Activated T-helper 2 cell treated with anti-CD3 and anti-CD28 coated beads, Interferon-gamma antibody, Interleukin-2, Interleukin-4, amounts not matched to agents 10 μg/mL and 5 μg/mL and 100 μg/mL, durations not matched to agents 14 hours and 24 hours and 36 hours (primary cell): ENCODE measurements at places on chromosomes 3 and 15.
A peak's percentile ranks its signal among the peaks of the same experiment; 100 is the strongest.

DNA sequence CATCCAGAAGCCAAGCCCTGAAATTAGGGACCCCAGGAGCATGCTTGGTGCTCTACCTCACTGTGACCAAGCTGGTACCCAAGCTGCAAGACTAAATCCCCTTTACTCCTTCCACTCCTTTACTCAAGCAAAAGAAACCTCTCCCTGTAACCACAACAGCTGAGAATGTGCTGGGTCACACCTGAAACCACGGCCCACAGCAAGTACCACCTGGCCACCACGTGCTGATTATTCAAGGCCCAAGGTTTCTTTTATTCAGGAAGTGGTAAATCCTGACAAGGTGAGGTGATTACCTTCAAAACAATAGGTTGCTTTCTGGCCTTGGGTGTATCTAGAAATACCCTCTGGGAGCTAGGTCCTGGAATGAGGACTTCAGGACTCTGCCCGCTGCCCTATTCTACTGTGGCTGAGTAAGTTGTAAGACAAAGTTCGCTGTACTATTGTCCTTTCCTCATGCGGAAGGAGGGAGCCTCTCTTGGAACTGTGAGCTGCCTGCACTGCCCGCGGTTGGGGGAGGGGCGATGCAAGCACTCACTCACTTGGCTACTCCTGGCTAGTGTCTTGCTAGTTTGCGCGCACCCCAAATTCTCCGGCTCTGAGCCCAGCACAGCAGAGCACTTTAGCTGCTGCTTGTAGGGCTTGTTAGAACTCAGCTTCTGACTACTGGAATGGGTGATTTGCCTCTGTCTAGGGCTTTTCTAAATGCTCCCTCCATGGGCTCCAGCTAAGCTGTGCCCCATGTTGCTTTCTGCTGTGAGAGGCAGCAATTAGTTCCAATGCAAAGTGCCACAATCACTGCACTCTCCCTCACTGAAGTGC lies 487.1 kb upstream of the CNTN3 start:
- DNase-seq = no peak

GRCh38 chr3:154431043-154431442 lies 1.1 kb upstream of the GPR149 start:
- no peak for DNase-seq

- no peak for DNase-seq
Measured at GRCh38 chr15:39580485-39581241, at the start of gene THBS1. Gene THBS1 (plus strand): TSS chr15:39581079. CDS start chr15:39581858, 779 bp downstream.

- DNase-seq = no peak
Measured at GRCh38 chr3:169324452-169324785, 339.1 kb downstream of the MECOM start.

DNA sequence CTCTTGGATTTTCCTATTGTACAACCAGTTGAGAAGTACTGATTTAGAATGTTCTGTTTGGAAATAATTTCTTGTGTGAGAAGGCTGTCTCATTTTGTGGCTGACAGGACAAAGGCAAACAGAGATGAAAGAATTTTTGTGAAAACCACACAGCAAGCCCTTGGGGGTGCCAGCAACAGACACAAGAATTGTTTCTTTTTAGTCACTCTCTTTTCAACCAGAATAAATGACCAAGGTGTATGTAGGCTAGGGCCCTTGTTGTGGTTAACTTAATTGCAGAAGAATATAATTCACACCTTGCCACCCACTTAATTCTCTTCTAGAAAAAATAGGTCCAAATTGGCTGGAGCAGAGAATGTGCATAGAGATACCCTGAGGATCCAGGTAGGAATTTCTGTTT lies 329.4 kb upstream of the TBC1D5 start:
- no peak for DNase-seq

- DNase-seq = no peak
Measured at GRCh38 chr15:80698676-80699075, 3.6 kb downstream of the ABHD17C start.

GRCh38 chr15:95162967-95163531 lies 931.7 kb downstream of the MCTP2 start:
- DNase-seq = no peak

DNA sequence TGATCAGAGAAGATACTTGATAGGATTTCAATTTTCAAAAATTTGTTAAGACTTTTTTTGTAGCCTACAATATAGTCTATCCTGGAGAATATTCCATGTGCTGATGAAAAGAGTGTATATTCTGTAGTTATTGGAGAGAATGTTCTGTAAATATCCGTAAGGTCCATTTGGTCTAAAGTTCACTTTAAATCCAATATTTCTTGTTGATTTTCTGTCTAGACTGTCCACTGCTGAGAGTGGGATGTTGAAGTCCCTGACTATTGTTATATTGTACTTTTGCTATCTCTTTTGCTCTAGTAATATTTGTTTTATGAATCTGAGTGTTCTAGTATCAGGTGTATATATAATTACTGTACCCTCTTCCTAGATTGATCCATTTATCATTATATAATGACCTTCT lies 406.2 kb upstream of the CNTN4 start:
- no peak for DNase-seq

DNA sequence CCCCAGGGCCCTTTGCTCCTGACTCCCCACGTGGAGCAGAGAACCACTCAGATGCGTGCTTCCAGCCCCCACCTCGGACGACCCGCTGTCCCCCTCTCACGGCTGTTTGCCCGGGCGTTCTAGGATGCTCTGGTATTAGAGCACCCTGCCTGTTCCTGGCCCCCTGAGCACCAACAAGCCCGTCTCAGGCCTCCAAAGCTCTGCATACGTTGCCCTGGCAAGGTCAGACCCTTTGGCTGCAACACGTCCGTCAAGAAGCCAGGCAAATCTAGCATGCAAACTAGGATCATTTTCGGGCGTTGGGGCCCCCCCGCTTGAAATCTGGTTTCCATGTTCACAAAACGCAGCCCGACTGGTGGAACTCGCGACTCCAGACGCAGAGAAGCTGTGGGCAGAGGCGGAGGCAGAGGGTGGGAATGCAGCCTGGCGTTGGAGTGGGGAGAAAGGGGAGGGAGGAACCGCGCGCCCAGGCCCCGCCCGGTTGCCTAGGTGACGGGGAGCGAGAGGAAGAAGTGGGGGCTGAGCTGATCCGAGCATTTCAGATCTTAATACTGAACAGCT lies 86.2 kb upstream of the PIAS1 start:
- DNase-seq = no peak

- no peak for DNase-seq
Measured at GRCh38 chr15:56887782-56888438, 30.5 kb upstream of the TCF12 start.

GRCh38 chr3:66638717-66639116 lies 137.9 kb upstream of the LRIG1 start:
- DNase-seq = no peak

- no peak for DNase-seq
Measured at GRCh38 chr15:74432968-74433591, 678 bp downstream of the SEMA7A start.

GRCh38 chr15:62593681-62594399 lies 428.8 kb upstream of the C2CD4B start:
- DNase-seq = no peak

- DNase-seq = no peak
Measured at GRCh38 chr3:24199775-24200247, 254.7 kb downstream of the NR1D2 start.

- DNase-seq = no peak
Measured at GRCh38 chr3:71759401-71759800, 5.7 kb downstream of the GPR27 start.

- no peak for DNase-seq
Measured at GRCh38 chr3:17065315-17065714, 180.6 kb downstream of the PLCL2 start.

GRCh38 chr3:79211586-79212359 lies 556.0 kb downstream of the ROBO1 start:
- no peak for DNase-seq

GRCh38 chr15:51302480-51302879 lies 35.9 kb downstream of the CYP19A1 start:
- DNase-seq = no peak

GRCh38 chr15:36734366-36734765 lies 154.9 kb downstream of the CDIN1 start:
- no peak for DNase-seq

DNA sequence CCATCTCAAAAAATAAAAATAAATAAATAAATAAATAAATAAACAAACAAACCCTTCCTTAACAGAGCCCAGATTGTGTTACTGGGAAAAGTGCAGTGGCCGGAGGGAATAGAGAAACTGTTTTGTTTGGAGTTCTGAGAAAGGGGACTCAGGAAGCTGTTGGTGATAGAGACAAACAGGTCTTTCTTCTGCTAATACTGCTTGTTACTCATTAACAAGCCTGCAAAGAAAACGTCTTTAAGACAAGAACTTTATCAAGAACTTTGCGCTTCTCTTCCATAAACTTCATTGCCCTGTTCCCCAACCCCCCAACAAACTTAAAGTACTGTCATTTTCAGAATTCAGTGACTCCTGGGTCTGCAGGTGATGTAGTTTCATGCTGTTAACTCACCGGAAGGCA lies 68.8 kb upstream of the GSK3B start:
- DNase-seq = no peak

DNA sequence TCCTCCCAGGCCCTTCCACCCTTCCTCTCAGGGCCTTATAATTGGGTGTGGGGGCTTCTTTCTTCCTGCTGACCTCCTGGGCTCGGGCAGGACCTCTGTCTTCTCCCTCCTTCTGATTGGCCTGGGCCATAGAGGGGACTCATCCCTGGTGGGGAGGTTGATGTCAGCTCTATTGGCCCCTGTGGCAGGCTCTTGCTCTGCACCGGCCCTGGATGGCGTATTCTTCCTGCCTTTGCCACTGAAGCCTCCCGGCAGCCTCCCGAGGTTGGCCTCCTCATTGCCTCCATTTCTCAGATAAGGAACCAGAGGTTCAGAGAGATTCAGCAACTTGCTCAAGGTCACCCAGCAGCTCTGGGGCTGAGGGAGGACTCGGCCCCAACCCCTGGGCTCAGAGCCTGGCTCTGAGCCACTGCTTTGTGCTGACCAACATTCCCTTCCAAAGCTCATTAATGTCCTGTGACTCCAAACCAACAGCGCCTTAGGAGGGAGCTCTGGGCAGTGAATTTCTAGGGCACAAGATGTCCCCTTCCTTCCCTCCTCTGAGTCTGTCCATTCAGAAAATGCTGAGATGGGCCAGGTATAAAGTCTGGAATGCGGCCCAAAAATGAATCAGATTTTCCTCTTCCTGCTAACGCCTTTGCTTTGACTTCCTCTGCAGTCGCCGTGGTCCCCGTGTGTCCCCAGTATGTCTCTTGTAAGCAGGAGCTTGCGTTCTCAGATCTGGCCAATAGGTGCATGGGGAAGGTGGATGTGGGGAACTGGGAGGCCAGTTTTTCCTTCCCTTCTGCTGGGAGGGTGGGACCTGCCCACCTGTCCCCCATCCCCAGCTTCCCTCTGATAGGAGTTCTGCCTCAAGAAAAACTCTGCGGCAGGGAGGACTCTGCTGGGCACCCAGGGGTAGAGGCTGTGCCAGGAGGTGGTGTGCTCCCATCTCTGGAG lies 74.2 kb downstream of the HMCES start:
- no peak for DNase-seq

DNA sequence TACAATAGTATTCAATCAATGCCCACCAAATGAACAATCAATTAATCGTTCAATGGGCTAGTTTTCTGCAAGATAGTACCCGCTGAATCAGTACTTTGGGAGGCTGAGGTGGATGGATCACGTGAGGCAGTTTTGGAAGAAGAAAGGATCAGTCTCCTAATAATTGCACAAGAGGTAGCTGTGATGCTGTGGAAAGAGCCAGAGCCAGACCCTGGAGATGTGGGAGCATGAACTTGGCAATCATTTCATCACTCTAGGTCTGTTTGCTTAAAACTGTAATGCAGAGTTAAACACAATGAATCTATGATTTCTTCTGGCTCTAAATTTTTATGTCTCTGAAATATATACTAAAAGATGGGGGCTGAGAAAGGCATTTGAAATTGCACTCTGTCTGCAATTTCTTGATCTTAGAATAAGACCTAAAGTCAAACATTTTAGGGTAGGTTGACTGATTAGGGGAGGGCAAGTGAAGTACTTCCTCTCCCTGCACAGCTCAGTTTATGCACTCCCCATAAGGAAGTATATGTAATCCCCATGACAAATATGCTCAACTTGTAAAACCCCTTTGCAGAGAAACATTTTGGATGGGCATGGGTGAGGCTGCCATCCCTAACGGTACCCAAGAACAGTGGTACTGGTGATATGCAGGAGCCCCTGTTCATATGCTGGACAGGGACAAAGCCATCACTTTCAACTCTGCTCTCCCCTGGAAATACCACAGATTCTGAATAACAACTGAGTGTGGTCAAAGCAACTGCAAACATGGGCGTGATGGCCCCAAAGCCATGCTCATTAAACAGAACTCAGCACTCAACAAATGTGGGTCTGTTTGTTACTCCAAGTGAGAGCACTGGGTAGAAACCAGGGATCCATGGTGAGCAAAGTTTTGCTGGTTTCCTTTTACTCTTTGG lies 28.6 kb upstream of the SPATA12 start:
- no peak for DNase-seq

- peak; percentile 56 for DNase-seq
Measured at GRCh38 chr15:88636050-88636449, 2.8 kb upstream of the ISG20 start.

DNA sequence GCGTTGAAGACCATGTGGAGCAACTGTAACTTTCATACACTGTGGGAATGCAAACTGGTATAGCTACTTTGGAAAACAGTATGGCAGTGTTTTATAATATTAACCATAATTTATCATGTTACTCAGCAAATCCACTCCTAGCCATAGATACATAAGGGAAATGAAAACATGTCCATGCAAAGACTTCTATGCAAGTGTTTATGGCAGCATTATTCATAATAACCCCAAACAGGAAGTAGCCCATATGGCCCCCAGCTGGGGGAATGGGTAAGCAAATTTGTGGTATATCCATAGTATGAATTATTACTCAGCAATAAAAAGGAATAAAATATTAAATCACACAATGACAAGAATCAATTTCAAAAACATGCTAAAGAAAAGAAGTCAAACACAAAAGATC lies 23.0 kb upstream of the GATA2 start:
- DNase-seq = no peak

GRCh38 chr3:25831578-25831977 lies 41.7 kb downstream of the OXSM start:
- DNase-seq = no peak

GRCh38 chr15:83775738-83776137 lies 121.8 kb downstream of the ADAMTSL3 start:
- DNase-seq = no peak

DNA sequence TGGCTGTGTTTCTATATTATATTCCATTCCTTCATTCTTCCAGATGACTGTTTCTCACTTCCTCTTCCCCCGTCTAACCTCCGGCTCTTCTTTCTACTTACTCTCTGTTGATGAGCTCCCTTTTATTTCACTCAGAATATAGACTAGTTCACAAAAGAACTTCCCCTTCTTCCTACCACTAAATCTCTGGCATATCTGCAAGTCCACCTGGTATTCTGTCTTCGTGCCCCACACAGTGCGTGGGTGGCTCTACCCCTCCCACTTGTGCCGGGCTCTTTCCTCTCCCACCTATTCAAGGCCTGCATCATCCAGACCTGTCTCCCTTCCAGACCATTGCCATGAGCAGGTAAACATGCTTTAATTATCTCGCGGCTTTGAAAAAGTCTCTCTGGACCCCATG lies 73.0 kb downstream of the SCN10A start:
- no peak for DNase-seq

DNA sequence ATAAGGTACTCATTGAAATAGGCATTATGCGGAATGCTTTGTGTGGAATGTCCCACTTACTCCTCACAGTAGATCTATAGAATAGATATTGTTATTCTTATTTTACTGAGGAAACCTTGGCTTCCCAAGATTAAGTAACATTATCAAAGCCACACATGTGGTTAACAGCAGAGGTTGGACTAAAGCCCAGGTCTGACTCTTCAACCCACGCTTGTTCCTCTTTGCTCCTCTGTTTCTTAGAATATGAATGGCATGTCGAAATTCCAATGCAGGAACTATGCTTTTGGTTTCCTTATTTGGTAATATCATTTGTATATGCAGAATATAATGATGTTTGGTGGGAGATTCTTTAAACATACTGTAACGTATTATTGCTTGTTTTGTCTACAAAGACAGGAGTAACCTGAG lies 818.8 kb upstream of the LMCD1 start:
- DNase-seq = no peak
